H1 (cell line): ENCODE measurements at places on chromosomes 5 and 9. TPM values are rescaled to one million over a fixed set of nuclear protein-coding genes. Genes with fewer than 3 reads are reported as not detected.

LHX3 gene
- not detected in 2 replicates for total RNA-seq

SLC6A18 gene
- not detected in 2 replicates for total RNA-seq

PCA3 gene
- not detected in 2 replicates for total RNA-seq

N4BP3 gene
- 36.0 and 39.2 TPM in 2 replicates for total RNA-seq

RNF183 gene
- not detected in 2 replicates for total RNA-seq

FABP6 gene
- total RNA-seq = 3.6 and 4.8 TPM in 2 replicates

PLPPR1 gene
- total RNA-seq = 1.2 and 1.4 TPM in 2 replicates

PRUNE2 gene
- total RNA-seq = 13.2 and 13.3 TPM in 2 replicates

ATP10B gene
- 0.10 and 0.11 TPM in 2 replicates for total RNA-seq

NRG2 gene
- 0.21 and 0.54 TPM in 2 replicates for total RNA-seq

SPATA31A3 gene
- total RNA-seq = not detected in 2 replicates

BSPRY gene
- 5.5 and 6.5 TPM in 2 replicates for total RNA-seq

DMGDH gene
- total RNA-seq = 1.1 TPM in 1 of 2 replicates, not detected in the other

IFNA5 gene
- not detected in 2 replicates for total RNA-seq

OR1Q1 gene
- not detected in 2 replicates for total RNA-seq

IFNA21 gene
- not detected in 2 replicates for total RNA-seq

GPR150 gene
- total RNA-seq = not detected in 2 replicates

SNX18 gene
- total RNA-seq = 17.3 and 17.7 TPM in 2 replicates

FOXI1 gene
- not detected in 2 replicates for total RNA-seq

CMYA5 gene
- 0.65 and 0.95 TPM in 2 replicates for total RNA-seq

PNPLA7 gene
- total RNA-seq = 0.47 and 0.57 TPM in 2 replicates

FANCC gene
- total RNA-seq = 15.2 and 15.4 TPM in 2 replicates

PDCD1LG2 gene
- total RNA-seq = not detected in 2 replicates

SLC23A1 gene
- not detected in 2 replicates for total RNA-seq

IFNA13 gene
- not detected in 2 replicates for total RNA-seq

PDLIM4 gene
- 8.3 and 10.7 TPM in 2 replicates for total RNA-seq

MZB1 gene
- total RNA-seq = 0.47 TPM in 1 of 2 replicates, not detected in the other

PCBD2 gene
- total RNA-seq = 7.2 and 10.3 TPM in 2 replicates

PPP3R2 gene
- total RNA-seq = not detected in 2 replicates

SAXO1 gene
- 0.20 TPM in 1 of 2 replicates, not detected in the other for total RNA-seq

BARX1 gene
- 2.1 and 2.6 TPM in 2 replicates for total RNA-seq

ARHGEF37 gene
- 0.48 and 1.8 TPM in 2 replicates for total RNA-seq

LPAR1 gene
- 3.4 and 3.8 TPM in 2 replicates for total RNA-seq

MYOZ3 gene
- total RNA-seq = 19.1 and 19.4 TPM in 2 replicates

LYRM7 gene
- total RNA-seq = 10.6 and 12.6 TPM in 2 replicates

CDC25C gene
- 20.8 and 23.2 TPM in 2 replicates for total RNA-seq
